NCI-H1092 treated with DMSO at 0.1 percent for 48 hours (cell line): ENCODE measurements at places on chromosomes 3 and 15.

- no peak for DNase-seq
Observed at GRCh38 chr3:38039101-38039898, at the start of gene DLEC1. Gene DLEC1, plus strand, starts transcription at chr3:38039208. Its CDS starts 18 bp downstream, at chr3:38039226.

DNA sequence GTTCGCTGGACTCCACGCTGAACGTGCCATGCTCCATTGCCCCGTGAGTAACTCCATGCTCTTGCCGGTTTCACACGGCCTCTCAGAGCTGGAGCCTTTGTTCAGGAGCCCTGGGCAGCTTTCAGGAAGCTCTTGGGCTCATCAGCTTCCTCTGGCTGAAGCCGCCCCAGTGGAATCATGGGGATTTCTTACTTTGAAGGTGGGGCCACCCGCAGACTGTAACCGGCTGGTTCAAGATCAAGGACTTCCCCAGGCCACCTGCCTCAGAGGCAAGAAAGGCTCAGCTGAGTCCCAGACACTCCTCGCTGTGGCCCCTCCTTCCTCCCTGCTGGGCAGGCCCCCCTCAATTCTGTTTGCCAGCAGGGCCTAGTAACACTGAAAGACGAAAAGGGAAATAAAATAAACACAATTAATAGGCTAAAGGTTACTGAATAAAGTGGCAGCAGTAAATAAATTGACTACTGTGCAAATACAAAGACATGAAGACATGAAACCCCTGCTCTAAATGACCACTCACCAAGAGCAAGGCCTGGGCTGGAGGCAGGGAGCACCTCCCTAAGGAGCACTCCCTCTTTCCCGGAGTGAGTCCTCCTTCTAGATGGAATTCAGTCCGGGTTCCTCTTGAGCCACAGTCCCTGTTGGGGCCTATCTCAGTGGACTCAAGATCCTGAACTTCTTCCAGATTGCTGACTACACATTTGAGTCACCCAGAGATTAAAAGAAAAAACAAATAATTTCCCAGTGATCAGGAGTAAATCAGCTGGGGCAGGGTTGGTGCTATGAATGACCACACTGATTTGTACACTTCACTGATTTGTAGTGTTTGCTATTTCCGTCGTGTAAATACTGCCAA is 51.0 kb downstream of the ZDHHC19 start:
- DNase-seq, result no peak

GRCh38 chr3:58621086-58621830 is 44.1 kb upstream of the FAM107A start:
- DNase-seq, result no peak

DNA sequence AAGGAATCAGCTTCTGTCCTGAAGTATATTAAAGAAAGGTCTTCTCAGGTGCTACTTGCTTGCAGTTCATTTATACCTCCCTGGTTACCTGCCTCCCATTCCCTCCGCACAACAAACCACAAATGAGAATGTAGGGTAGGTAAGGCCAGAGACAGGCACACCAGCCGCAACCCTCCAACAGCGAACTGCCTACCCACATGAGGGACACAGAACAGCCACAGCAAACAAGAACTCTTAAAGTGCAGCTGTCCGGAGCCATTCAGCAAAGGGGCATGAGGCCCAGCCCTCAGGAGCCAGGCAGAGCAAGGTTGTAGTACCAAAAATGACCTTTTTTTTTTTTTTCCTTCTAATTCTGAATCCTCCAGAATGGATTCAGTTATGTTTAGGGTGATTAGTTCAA is 52.4 kb downstream of the SPSB4 start:
- DNase-seq, result no peak

- no peak for DNase-seq
Observed at GRCh38 chr15:78212546-78213424, 21.6 kb downstream of the ACSBG1 start.

DNA sequence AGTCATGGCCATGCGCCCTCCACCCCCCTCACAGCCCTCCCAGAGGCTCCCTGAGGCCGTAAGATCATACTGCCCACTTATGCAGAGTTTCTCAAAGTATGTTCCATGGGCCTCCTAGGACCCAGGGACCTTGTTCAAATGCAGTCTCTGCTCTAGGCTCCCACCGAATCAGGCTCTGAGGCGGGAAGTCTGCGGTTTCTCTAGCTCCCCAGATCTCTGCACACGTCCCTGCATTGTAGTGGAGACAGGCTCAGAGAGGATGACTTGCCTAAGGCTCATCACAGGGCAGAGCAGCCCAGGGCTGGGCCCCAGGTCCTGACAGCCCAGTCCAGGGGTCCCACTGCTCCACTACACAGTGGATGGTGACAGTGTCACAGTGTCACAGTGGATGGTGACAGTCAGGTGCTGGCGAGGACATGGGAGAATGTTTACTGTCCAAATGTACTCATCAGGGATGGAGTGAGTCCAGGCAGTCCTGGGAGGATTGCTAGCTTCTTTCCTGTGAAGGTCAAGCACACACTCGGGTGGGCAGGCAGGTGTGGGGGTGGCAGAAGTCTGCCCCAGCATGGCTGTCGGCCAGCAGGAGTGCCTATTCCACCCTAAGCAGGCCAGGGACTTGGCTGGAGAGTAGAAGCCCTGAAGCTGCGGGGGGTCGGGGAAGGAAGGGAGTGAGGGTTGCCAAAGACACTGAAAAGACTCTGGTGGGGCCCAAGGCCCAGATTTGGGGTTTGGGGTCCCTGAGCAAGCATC is 12.4 kb downstream of the ANKRD63 start:
- no peak for DNase-seq

GRCh38 chr3:105518203-105518602 is 151.5 kb downstream of the ALCAM start:
- no peak for DNase-seq

GRCh38 chr3:61378311-61378710 is 127.1 kb upstream of the FHIT start:
- DNase-seq, result no peak
